ENCODE measurements at places on chromosomes 1 and 21. TPM values are rescaled to one million over a fixed set of nuclear protein-coding genes. Genes with fewer than 3 reads are reported as not detected.

The ASPM gene
- 8.9 TPM for total RNA-seq

The CYP4A11 gene
- total RNA-seq, result not detected

The CHI3L1 gene
- total RNA-seq, result not detected

The IQGAP3 gene
- total RNA-seq, result 8.6 TPM

The NCMAP gene
- total RNA-seq, result not detected

The SARS1 gene
- total RNA-seq, result 396 TPM

- peaks cover 52% of the 10 kb centered on the region for H3K4me1 ChIP-seq
- H3K27me3 ChIP-seq, result no peaks in the 10 kb centered on the region
- peak; percentile 85 for DNase-seq
- no peak overlapping the region for H3K4me3 ChIP-seq
- H3K36me3 ChIP-seq, result no peaks in the 10 kb centered on the region
These were observed 382.5 kb upstream of the VAMP3 start for GRCh38 chr1:7388488-7389185.

DNA sequence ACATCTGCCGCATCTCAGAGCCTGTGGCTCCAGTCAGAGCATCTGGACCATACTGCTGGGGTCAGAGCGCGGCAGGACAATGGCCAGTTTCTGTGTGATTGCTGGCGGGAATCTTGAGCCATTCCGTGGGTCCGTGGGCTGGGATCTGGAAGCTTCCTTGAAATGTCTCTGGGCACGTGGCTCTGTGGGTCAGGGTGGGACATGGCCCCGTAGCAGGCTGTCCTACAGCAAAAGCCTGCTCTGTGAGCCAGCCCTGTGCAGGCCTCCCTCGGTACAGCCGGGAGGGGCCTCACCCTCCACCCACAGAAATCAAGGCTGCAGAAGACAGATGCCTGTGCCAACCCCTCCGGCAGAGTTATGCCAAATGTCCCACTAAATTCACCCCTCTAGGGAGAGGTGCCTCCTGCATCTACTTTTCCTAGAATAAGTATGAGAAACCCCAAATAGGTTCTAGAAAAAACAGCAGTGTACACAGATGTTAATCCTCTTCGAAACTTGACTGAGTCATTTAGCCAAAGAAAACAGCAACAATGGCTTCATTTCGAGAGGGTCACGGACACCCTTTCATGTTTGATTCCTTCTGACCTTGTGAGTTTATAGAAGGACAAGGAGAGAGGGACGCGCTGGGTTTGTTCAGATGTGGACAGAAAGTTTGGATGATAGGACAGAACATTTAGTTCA, 27.8 kb downstream of the COL18A1 start:
- no peak overlapping the region for H3K4me3 ChIP-seq
- peaks cover 69% of the 10 kb centered on the region for H3K4me1 ChIP-seq
- H3K36me3 ChIP-seq, result peaks cover 2% of the 10 kb centered on the region
- H3K27ac ChIP-seq, result peak overlapping the region; percentile 69
- DNase-seq, result no peak
- no peaks in the 10 kb centered on the region for H3K27me3 ChIP-seq

- peak; percentile 7 for DNase-seq
- H3K27me3 ChIP-seq, result no peaks in the 10 kb centered on the region
- H3K36me3 ChIP-seq, result peaks cover 8% of the 10 kb centered on the region
- no peak overlapping the region for H3K4me3 ChIP-seq
- H3K27ac ChIP-seq, result no peak overlapping the region
- peaks cover 11% of the 10 kb centered on the region for H3K4me1 ChIP-seq
These were observed 30.9 kb downstream of the RCAN1 start for GRCh38 chr21:34583926-34584563.

GRCh38 chr1:66399888-66400529, 133.9 kb upstream of the SGIP1 start:
- H3K27ac ChIP-seq, result no peak overlapping the region
- no peak for DNase-seq
- H3K27me3 ChIP-seq, result no peaks in the 10 kb centered on the region
- H3K4me1 ChIP-seq, result peaks cover 34% of the 10 kb centered on the region
- no peaks in the 10 kb centered on the region for H3K36me3 ChIP-seq
- no peak overlapping the region for H3K4me3 ChIP-seq

DNA sequence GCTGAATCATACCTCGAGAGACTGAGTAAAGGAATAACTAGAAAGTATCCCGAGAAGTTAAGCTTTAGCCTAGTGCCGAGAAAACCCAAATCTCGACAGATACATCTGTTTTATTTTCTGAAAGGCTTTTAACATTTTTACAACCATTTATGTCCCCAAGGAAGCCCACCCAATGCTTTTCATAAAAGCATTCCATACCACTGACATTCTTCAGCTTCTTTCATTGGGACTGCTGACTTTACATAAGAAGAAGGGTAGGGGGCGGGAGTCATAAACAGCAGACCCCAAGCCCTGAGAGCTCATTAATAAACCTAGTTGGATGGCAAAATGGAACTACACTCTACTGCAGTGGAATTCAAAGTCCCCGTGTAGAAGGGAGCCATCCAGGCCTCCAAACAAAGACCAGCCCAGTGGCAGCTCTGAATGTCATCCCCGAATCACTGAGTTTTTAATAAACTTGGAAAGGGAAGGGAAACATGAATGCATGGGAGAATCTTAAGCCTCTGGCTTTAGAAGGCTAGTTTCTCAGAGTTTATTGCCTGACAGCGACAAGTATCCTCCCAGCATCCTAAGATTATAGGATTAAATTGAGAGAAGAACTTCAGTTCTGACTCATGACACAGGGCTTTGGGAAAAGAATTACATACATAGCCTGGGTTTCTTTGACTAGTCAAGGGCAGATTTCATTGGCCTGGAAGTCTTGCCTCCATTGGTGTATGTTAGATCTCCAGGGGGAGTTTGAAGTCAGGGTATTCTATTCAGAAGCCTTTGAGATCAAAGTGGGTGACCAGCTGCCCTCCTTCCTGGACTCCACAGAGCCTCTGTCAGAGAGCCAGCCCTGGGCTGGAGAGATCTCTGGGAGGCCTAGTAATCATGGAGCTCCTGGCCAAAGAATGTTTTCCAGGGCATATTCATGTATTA, 3.7 kb downstream of the ATF3 start:
- H3K27me3 ChIP-seq, result peaks cover 9% of the 10 kb centered on the region
- peaks cover 15% of the 10 kb centered on the region for H3K36me3 ChIP-seq
- DNase-seq, result no peak
- H3K4me3 ChIP-seq, result no peak overlapping the region
- H3K27ac ChIP-seq, result no peak overlapping the region
- peaks cover 29% of the 10 kb centered on the region for H3K4me1 ChIP-seq

DNA sequence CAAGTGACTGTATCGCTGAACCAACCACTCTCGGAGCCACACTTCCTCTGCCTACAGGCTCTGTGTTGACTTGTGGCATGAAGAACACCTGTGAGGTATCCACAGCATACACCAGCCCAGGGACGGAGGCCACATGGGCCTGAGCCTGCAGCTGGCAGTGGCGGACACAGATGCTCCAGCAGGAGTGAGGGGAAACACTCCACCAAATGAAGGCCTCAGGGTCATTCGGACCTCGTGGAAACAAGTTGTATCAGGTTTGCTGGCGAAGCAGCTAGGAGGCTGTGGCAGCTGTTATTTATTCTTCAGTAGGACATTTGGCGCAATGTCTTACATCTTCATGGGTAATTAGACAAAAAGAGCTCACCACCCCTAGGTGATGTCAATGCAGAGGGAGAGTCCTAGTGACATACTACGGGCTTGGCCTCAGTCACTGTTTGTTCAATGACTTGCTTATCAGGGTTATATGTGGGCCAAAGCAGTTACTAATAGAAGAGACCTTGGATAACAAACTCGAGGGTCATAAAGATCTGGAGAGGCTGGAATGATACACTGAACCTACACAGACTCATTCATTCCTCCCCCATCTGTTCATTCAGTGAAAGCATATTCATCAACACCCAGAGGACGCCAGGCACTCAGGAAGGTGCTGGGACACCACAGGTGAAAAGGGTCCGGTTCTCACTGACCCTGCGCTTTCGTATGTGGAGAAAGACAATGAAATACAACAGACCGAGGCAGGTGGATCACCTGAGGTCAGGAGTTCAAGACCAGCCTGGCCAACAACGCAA, 11.6 kb upstream of the ETS2 start:
- no peaks in the 10 kb centered on the region for H3K36me3 ChIP-seq
- peaks cover 21% of the 10 kb centered on the region for H3K4me1 ChIP-seq
- H3K27me3 ChIP-seq, result no peaks in the 10 kb centered on the region

DNA sequence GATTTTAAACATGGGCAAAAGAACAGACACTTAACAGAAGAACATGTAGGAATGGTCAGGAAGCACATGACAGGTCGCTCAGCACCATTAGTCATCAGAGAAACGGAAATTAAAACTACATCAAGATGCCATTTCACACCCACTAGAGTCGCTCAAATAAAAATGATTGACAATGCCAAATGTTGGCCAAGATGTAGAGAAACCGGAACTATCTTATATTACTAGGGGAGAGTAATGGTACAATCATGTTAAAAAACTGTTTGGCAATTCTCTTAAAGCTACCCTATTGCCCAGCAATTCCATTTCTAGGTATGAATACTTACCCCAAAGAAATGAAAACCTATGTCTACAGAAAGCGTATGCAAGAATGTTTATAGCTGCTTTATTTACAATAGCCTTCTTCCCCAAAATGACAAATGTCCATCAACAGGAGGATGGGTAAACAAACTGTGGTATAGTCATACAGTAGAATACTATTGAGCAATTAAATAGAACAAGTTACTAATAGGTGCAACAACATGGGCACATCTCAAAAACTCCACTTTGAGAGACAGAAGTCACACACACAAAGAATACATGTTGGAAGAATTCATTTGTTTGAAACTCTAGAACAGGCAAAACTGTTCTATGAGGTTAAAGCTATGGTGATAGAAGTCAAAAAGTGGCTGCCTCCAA, 92.8 kb downstream of the ETS2 start:
- no peak for DNase-seq
- no peak overlapping the region for H3K4me3 ChIP-seq
- H3K4me1 ChIP-seq, result no peaks in the 10 kb centered on the region
- H3K36me3 ChIP-seq, result peaks cover 2% of the 10 kb centered on the region
- no peak overlapping the region for H3K27ac ChIP-seq

GRCh38 chr1:36135796-36136195, 10.8 kb upstream of the COL8A2 start:
- H3K27ac ChIP-seq, result peak overlapping the region; percentile 68
- peaks cover 18% of the 10 kb centered on the region for H3K4me1 ChIP-seq
- no peak for DNase-seq
- H3K36me3 ChIP-seq, result peaks cover 18% of the 10 kb centered on the region

GRCh38 chr1:63836374-63836773, 62.6 kb downstream of the ROR1 start:
- H3K27me3 ChIP-seq, result no peaks in the 10 kb centered on the region
- no peak for DNase-seq
- peaks cover 31% of the 10 kb centered on the region for H3K4me1 ChIP-seq
- H3K36me3 ChIP-seq, result no peaks in the 10 kb centered on the region

DNA sequence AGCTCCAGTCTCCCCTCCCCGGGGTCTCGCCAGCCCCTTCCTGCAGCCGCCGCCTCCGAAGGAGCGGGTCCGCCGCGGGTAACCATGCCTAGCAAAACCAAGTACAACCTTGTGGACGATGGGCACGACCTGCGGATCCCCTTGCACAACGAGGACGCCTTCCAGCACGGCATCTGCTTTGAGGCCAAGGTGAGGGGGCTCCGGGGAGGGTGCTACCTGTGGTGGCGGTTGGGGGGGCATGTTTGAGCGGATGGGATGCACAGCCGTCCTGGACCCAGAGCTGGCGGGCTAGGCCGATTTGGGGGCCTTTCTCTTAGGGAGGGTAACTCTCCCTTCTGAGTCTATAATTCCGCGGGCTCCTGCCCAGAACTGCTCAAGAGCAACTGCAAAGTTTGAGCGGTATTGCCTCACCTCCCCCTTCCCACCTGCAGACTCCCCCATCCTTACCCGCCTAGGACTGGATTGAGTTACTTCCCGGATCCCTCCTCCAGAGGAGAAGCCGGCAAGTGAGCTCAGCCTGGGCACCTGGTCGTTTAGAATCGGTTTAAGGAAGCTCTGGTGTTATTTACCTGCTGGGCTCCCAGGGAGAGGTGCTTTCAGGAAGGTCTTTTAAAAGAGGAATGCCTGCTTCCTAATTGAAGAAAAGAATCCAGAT, 730 bp downstream of the NOS1AP start:
- no peaks in the 10 kb centered on the region for H3K36me3 ChIP-seq
- peaks cover 19% of the 10 kb centered on the region for H3K4me1 ChIP-seq
- H3K27me3 ChIP-seq, result peaks cover 54% of the 10 kb centered on the region
- H3K4me3 ChIP-seq, result peak overlapping the region; percentile 77
- H3K27ac ChIP-seq, result no peak overlapping the region

DNA sequence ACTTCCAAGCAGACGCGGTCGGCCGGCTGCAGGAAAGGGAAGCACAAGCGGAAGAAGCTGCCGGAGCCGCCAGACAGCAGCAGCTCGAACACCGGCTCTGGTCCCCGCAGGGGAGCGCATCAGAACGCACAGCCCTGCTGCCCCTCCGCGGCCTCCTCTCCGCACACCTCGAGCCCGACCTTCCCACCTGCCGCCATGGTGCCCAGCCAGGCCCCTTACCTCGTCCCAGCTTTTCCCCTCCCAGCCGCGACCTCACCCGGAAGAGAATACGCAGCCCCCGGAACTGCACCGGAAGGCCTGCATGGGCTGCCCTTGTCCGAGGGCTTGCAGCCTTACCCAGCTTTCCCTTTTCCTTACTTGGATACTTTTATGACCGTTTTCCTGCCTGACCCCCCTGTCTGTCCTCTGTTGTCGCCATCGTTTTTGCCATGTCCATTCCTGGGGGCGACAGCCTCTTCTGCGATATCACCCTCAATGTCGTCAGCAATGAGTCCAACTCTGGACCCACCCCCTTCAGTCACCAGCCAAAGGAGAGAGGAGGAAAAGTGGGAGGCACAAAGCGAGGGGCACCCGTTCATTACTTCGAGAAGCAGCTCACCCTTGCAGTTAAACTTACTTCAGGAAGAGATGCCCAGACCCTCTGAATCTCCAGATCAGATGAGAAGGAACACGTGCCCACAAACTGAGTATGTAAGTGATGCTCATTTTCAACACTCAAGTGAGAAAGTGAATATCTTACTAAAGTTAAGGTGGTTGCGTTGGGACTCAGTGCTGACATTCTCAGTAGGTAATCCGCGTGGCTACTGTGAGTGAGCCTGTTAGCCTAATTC, 25.5 kb downstream of the UTS2 start:
- no peaks in the 10 kb centered on the region for H3K27me3 ChIP-seq
- H3K36me3 ChIP-seq, result peaks cover 12% of the 10 kb centered on the region
- no peak overlapping the region for H3K27ac ChIP-seq
- DNase-seq, result no peak

DNA sequence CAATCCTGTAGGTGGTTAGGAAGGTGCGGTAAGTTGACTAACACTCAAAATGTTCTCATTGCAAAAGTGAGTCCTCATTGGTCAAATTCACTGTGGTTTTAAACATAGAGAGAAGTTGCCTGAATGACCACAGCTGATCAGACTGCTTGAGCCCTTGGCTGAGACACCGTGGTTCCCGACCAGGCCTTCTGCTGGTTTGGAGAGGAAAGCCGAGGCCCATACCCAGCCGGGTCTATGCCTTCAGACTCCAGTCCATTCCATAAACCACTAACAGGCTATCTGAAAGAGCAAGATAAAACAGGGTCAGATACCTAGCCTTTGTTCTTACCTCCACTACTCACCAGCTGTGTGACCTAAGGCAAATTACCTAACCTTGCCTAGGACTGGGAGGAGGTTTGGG, 133.9 kb downstream of the LMX1A start:
- no peak for DNase-seq
- H3K27me3 ChIP-seq, result no peaks in the 10 kb centered on the region
- H3K4me3 ChIP-seq, result no peak overlapping the region
- H3K4me1 ChIP-seq, result no peaks in the 10 kb centered on the region

- no peaks in the 10 kb centered on the region for H3K27me3 ChIP-seq
- H3K27ac ChIP-seq, result no peak overlapping the region
- peaks cover 5% of the 10 kb centered on the region for H3K4me1 ChIP-seq
- H3K4me3 ChIP-seq, result no peak overlapping the region
- DNase-seq, result no peak
These were observed 34.0 kb upstream of the BCAR3 start for GRCh38 chr1:93715529-93716126.

GRCh38 chr1:157992833-157993146, 655 bp upstream of the KIRREL1 start:
- DNase-seq, result no peak
- H3K4me1 ChIP-seq, result peaks cover 42% of the 10 kb centered on the region
- no peaks in the 10 kb centered on the region for H3K36me3 ChIP-seq
- H3K27me3 ChIP-seq, result peaks cover 10% of the 10 kb centered on the region

Measured in osteocyte (in vitro differentiated cells).